ENCODE measurements at places on chromosomes 5 and 9.

DNA sequence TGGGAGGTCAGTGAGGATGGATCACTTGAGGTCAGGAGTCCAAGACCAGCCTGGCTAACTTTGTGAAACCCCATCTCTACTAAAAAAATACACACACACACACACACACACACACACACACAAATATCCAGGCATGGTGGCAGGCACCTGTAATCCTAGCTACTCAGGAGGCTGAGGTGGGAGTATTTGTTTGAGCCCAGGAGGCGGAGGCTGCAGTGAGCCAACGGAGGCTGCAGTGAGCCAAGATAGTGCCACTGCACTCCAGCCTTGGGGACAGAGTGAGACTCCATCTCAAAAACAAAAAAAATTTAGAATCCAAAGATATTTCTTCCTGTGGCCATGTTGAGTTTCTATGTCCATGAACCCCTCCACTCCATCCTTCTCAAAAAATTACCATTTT lies 21.5 kb upstream of the CDC23 start:
- no peak for DNase-seq

DNA sequence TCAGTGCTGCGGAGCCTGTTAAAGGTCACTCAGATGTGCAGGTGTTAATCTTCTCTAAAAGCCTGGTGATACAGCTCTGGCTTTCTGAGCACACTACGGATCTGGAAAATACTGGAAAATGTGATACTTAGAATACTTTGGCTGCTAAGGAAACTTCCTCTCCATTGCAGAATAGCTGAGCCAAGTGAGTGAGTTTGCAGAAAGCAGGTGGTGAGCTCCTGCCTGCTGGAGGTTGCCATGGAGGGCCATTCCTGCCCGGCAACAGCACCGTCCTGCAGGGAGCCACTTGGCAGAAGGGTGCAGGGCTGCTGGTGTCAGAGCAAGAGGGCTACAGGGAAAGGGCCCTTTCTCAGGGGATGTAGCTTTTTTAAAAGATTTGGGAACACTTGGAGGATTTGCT lies 40.7 kb downstream of the SECISBP2 start:
- peak; percentile 87 for DNase-seq

GRCh38 chr5:81756016-81756415 lies 5.1 kb upstream of the SSBP2 start:
- no peak for DNase-seq

DNA sequence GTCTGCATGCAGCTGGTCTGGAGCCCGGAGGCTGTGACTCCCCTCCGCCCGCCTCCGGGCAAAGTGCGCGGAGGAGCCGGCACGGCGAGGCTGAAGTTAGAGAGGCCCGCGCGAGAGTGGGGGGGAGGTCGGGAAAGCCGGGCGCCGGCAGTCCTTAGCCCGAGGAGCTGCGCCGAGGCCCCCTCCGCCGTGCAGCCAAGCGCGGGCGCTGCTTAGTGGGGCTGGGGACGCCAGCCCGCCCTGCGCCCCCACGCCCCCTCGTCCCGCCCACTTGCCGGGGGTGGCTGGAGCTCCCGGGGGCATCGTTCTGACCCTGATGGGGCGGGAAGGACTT lies 403 bp downstream of the NINJ1 start:
- DNase-seq = peak; percentile 22

GRCh38 chr5:127031147-127031862 lies 947 bp upstream of the MARCHF3 start:
- no peak for DNase-seq

- peak; percentile 99 for DNase-seq
Measured at GRCh38 chr5:37370864-37371726, at the start of gene NUP155. Gene NUP155, minus strand, starts transcription at chr5:37371106. Its CDS starts 129 bp downstream, at chr5:37370977.

- no peak for DNase-seq
Measured at GRCh38 chr5:108636135-108636853, 111.4 kb upstream of the FER start.

GRCh38 chr5:91171322-91171721 lies 211.8 kb downstream of the ARRDC3 start:
- no peak for DNase-seq

GRCh38 chr5:132055808-132056609 lies 4.4 kb upstream of the IL3 start:
- DNase-seq = no peak

DNA sequence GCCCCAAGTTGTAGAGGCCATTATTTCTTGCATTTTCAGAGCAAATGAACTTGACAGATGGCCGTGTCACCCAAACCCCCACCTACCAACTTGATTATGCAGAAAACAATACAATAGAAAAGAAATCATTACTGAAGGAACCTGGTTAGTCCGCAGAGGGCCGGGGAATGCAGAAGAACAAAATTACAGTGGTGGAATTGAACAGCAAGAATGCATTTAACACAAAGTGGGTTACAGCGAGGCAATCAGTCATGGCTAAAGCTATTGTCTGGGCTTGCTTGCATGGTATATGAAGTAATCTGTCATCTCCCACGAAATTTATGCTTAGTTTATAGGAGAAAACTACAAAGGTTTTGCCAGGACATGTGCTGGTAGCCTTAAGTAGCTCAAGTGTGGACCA lies 238.3 kb upstream of the IRX1 start:
- no peak for DNase-seq

GRCh38 chr9:68760674-68761333 lies 55.8 kb downstream of the PIP5K1B start:
- no peak for DNase-seq

DNA sequence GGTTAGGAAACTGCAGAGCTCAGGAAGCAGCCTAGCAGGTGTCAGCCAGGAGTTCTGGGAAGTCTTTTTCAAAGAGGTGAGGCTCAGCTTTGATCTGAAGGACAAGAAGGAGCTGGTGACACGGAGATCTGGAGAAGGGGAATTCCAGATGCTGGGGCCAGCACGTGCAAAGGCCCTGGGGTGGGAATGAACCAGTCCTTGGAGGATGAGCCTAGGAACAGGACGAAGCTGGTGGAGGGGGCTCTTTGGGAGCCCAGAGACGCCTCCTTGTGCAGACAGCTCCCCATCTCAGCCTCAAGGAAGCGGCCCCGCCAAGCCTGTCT lies 15.2 kb upstream of the RNU6ATAC start:
- DNase-seq = no peak

DNA sequence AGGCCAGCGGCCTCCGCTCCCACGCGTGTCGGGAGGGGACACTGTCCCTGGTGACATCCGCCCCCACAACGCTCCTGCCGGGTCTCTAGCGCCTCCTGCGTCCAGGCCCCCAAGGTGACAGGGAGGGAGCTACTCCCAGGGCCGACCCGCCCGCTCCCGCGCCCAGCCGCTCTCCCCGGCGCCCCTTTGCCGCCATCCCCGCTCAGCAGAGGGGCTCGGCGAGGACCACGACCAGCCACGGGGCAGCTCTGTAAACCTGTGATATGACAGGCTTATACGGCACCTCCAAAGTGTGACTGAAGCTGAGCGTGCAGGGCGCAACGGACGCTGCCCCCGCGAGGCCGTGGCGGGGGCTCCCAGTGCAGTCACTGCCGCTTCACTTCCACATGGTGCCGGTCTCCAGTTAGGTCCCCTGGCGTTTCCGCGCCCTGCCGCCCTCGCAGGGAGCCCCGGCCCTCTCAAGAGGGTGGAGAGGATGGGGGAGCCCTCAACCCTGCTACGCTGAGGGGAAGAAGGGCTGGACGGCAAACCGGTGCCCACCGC lies 978 bp upstream of the ADCY2 start:
- no peak for DNase-seq

- DNase-seq = no peak
Measured at GRCh38 chr5:10704949-10705621, 55.9 kb downstream of the DAP start.

GRCh38 chr9:131559421-131560000 lies 14.2 kb downstream of the PRRT1B start:
- DNase-seq = no peak

DNA sequence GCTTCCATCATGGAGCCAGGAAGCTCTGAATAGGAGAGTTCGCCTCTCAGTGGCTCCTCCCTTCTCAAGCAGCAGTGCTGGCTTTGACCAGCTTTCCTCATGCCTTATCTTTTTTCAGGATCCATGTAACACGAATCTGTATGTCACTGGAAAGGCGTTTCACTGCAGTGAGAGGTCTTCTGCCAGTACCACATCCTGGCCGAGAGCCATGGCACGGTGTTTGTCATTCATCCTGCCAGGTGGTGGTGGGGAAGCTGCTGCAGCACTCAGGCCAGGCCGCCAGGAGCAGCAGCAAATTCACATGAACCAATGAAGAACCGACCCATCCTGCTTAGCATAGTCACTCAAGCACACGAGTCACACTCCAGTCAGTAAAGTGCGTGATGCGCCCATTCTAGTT lies 179.0 kb downstream of the FANCC start:
- DNase-seq = peak; percentile 61

GRCh38 chr5:101174981-101175380 lies 271.9 kb upstream of the ST8SIA4 start:
- no peak for DNase-seq

DNA sequence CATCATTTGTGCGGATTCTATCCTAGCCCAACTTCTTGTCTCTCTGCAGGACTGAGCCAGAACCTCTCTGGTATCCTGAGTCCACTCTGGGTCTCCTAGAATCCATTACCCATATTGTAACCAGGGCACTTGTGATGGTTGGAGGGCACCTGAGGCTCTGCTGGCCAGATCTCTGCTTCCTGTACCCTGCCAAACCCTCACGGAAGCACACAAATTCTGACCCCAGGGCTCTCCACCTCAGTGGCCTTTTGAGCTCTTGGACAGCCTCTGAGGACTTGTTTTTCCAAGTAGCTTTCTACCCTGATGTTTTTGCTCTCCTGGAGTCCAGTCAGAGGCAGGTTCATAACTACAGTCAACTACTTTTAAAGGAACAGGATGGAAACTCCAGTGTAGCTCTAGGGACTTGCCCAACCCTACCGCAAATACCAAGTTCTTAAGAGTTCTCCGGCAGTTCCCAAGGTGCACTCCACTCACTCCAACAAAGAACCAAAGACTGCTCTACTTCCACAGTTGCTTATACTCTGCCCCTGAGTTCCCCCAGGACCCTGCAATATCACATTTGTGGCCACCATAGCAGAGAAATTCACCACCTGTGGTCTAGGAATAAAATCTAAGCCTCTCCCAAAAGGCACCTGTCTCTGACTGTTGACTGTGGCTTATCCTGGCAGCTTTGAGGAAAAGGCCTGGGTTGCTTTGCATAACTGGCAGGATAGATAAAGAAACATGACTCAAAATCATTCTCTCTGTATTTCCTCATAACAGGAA lies 9.6 kb downstream of the PIP5K1B start:
- DNase-seq = no peak

DNA sequence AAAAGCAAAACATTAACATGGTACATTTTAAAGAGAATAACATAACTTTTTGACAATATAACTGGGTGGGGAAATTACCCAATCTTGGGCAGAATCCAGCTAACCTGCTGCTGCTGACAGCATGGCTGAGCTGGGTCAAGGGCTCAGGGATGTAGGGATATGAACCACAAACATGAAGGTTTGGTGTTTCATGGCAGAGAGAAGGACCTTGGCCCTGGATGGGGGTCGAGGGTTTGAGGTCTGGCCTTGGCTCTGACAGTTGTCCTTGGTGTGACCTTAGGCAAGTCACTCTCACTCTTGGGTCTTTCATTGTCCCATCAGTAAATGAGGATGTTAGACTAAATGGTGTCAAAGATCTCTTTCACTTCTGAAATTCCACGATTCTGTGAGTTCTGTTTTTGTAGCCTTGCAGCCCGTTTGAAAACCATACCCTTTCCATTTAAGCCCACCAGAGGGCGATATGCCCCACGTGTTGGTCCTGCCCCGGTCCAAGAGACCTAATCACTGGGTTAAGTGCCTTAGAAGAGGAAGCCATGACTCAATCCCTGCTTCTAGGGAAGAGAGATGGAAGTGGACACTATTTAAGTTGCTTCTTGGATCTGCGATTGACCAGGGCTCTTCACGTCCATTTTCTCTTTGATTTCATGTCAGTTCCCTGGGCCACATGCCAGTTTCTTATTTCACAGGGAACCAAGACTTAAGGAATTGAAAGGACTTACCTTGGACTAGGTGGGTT lies 56.8 kb upstream of the TEX48 start:
- peak; percentile 53 for DNase-seq

DNA sequence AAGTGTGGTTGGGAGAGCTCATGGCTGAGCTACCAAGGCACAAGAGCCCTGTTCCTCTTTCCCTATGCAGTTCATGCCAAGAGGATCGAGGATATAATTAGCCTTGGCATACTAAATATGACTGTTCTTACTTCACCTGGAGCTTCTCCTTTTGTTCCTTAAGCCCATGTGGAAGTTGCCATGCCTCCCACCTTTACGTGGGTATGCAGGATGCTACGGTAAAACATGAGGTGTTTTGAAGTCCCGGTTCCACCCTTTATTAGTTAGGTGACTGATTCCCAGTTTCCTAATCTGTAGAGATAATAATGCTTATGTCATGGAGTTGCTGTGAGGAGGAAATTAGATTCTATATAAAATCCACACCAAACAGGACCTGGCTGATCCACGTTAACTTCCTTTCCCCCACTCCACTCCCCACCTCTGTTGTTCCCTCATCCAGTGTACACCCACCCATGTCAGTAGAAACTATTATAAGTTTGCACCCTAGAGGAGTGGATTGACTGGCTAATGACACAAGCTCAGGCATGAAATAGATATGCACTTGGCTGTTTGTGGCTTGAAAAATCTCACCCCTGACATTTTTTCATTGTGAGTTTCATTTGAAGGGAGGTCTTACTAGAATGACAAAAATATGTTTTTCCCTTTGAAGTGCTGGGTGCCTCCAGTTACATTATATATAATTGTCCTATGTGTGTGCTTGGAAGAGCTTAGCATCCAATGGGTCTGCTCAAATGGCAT lies 36.8 kb upstream of the SHOC1 start:
- DNase-seq = no peak

GRCh38 chr5:172788771-172789686 lies 18.0 kb upstream of the DUSP1 start:
- DNase-seq = no peak

DNA sequence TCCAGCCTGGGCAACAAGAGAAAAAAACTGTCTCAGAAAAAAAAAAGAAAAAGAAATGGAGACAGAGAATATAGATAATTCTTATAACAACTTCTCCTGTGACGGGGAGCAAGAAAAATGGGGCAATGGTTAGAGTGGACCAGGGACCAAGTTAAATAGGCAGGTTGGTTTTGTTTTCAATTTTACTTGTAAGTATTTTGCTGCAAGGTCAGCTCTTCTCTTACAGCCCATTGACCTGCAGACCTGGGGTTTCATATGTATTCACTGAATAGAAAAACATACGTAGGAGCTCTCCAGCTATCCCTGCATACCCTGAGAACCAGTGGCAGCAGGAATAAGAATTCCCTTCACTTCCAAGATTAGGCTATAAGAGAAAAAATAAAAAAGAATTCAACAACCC lies 29.2 kb upstream of the IL13 start:
- no peak for DNase-seq

- no peak for DNase-seq
Measured at GRCh38 chr9:136021872-136022681, 60.9 kb upstream of the UBAC1 start.

DNA sequence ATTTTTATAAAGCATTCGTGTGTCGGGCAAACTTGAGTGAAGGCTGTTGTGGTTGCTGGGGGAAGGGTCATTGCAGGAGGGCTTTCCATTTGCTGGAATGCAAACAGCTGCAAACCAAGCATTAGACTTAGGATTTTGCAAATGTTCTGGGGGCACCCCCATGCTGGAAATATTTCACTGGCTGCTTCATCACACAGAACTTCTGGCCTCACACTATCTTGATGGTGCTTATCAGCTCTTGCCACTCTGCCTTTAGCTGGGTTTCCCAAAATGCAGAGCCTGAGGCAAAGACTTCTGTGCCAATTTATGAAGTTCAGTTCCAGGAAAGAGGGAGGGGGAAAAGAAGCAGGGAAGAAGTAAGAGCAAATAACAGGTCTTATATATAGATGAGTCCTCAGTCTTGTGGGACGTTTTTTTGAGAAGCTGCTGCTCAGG lies 8.6 kb upstream of the COL15A1 start:
- DNase-seq = no peak

Data from NCI-H2081 (cell line).